NCI-H1092 treated with DMSO at 0.1 percent for 48 hours (cell line): ENCODE measurements at places on chromosomes 7 and 10.

GRCh38 chr10:77011874-77012811 is 625.5 kb downstream of the KCNMA1 start:
- no peak for DNase-seq

DNA sequence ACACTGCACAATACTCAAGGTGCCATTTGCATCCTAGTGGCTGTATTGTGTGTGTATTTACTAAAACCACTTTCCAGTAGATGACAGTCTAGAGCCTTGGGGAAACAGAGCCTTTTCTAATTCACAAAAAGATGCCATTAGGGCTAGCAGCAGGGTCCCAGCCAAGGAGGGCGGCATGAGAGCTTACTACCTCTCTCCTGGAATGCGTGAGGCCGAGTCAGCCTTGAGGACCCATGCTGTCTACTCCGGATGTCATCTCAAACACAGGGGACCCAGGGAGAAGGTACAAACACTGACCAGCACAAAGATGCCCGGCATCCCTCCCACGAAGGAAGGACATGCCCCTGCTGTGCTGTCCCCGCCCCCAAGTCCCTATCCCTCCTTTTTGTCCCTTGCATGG is 65.5 kb downstream of the CYCS start:
- DNase-seq: no peak

- no peak for DNase-seq
Observed at GRCh38 chr10:112232670-112233069, 49.1 kb upstream of the GPAM start.

DNA sequence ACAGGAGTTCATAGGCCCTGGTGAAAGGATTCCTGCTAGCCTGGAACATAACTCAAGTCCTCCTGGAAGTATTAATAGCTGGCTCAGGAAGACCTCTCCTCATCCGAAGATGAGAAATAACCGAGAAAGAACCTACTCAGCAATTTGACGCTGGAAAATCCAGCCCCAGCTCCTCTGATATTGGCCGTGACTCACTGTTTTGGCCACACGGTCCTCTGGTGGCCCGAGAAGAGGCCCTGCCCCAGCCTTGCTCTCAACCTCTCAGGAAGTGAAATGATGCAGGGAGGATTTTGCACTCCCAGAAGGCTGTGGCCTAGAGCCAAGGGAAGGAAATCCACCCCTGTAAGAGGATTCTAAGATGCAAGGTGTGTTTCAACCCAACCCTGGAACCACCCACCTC is 121.6 kb downstream of the MTPAP start:
- DNase-seq: no peak

DNA sequence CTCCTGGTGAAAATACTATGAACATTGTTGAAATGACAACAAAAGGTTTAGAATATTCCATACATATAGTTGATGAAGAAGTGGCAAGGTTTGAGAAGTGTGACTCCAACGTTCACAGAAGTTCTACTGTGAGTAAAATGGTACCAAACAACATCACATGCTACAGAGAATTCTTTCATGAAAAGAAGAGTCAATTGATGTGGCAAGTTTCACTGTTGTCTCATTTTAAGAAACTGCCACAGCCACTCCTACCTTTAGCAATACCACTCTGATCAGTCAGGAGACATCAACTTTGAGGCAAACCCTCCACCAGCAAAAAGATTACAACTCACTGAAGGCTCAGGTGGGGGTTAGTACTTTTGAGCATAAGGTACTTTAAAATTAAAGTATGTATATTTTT is 693.3 kb downstream of the GRID1 start:
- DNase-seq: no peak

- DNase-seq: no peak
Observed at GRCh38 chr7:100471021-100471420, 7.0 kb upstream of the SPACDR start.

GRCh38 chr7:26360650-26361049 is 69.0 kb downstream of the SNX10 start:
- DNase-seq: no peak

DNA sequence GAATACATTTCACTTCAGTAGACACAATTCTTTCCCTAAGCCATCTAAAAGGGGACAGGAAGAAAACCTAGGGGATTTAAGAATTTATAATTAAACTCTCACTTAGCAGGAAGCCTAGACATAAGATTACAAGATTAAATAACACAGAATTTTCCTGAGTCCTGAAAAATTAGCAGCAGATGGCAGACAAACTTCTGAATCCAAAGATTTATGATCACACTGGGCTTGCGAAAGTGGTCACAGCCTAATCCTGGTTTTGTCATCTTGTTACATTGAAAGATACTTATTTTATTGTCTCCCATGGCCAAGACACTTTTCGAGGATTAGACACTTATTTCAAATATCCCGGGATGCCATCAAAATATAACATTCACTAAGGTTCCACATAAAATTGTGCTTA is 2.9 kb downstream of the ERLIN1 start:
- no peak for DNase-seq
